ENCODE measurements at places on chromosomes 2 and 18.
A peak's percentile ranks its signal among the peaks of the same experiment; 100 is the strongest.

- DNase-seq: no peak
Observed at GRCh38 chr2:8870441-8870840, 33.0 kb upstream of the KIDINS220 start.

DNA sequence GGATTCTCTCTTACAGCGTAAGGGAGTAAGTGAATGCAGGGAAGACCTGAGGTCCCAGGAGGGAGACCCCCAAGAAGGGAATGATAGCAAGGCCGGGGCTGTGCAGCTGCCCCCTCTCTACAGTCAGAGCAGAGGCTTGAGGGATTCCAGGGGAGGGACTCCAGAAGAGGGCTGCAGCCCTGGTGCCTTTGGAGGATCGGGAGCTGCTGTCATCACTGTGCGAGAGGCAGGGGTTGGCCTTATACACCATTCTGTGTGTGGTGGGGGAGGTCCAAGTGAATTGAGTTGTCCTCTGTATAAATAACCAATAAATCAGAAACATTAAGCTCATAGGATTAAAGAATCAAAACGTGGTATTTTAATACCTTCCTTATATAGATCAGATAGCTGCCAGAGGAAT is 114.9 kb downstream of the GLI2 start:
- no peak for DNase-seq

- DNase-seq: no peak
Observed at GRCh38 chr2:224416656-224417360, 14.9 kb upstream of the FAM124B start.

DNA sequence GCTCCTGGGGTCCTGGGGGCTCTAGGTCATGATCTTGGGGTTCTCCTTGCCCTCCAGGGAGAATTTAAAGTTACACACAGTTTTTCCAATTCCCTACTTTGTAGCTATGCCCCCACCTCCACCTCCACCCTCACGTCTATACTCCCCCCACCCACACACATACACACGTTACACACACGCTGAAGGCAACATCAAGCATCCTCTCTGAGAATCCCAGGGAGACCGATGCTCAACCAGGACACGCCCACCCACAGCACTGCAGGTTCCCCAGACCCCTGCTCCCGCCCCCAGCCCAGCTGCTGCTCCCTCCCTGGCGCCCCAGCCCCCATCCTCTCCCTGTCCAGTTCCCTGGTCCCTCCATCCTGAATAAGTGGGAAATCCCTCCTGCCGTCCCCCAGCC is 6.4 kb upstream of the TNS1 start:
- DNase-seq: no peak

DNA sequence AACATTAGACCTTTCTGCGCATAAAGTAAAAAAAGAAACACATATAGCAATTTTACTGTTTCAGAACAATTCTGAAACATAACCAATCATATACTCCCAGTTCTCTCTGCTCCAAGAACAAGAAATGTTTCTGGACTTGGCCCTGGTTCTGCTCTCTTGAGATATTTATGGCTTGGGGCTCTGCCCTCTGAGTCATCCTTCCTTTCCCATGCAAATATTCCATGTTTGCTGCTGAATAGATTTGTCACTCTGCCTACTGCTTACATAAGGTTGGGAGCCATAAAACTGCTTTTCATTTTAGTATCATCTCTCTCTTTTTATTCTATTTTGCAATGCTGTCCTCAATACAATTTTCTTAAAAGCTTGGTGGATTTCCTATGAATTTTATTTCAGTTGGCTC is 499.6 kb upstream of the ACVR2A start:
- DNase-seq: peak; percentile 23

DNA sequence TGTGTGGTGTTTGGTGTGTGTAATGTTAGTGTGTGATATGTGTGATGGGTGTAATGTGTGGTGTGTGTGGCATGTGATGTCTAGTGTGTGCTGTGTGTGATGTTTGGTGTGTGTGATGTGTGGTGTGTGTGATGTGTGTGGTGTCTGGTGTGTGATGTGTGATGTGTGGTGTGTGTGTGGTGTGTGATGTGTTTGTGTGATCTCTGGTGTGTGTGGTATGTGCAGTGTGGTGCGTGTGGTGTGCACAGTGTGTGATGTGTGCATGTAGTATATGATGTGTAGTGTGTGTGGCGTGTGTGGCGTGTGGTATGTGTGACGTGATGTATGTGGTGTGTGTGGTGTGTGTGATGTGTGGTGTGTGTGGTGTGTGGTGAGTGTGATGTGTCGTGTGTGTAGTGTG is 150.3 kb downstream of the TMEM18 start:
- DNase-seq: no peak
